Dermis blood vessel endothelial cell (primary cell): ENCODE measurements at places on chromosomes 3 and 15. TPM values are rescaled to one million over a fixed set of nuclear protein-coding genes. Genes with fewer than 3 reads are reported as not detected.

GRCh38 chr15:33963831-33964664, 4.2 kb upstream of the CHRM5 start:
- peak; percentile 68 for DNase-seq

GRCh38 chr15:69648775-69649735, 196.4 kb downstream of the RPLP1 start:
- no peak for DNase-seq

The CSPG4 gene
- total RNA-seq, result 0.19 and 0.68 TPM in 2 replicates

GRCh38 chr3:197023241-197023997, 6.2 kb downstream of the MELTF start:
- no peak for DNase-seq

DNA sequence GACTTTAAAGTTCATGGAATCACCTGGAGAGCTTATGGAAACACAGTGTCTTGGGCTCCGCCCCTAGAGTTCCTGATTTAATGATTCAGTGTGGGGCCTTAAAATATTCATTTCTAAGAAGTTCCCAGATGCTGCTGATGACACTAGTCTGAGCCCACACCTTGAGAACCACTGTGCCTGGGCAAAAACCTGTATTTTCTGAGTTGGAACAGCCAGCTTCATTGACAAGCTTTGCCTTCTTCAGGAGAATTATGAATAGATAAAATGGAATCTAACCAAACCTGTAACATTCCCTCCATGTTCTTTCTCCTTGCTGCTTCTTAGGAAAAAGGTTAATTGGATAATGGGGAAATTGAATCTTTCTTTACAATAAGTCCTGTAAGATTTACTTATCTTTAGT, 490.7 kb downstream of the DIPK2A start:
- DNase-seq, result no peak

The HOMER2 gene
- total RNA-seq, result 0.42 and 1.7 TPM in 2 replicates

GRCh38 chr3:124034844-124035152, 42.9 kb upstream of the ROPN1 start:
- DNase-seq, result no peak

DNA sequence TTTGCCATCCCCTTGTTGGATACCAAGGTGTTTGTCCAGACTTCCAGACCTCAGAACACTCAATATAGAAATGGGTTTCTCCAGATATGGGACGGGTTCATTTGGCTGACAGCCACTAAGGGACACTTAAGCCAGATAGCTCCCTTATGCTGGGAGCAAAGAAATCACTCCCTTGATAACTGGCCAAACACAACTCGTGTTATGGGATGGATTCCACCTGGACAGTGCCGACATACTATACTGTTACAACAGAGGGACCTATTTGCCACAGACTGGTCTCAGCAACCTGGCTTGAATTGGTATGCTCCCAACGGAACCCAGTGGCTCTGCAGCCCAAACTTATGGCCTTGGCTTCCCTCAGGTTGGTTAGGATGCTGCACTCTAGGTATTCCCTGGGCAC, 114.0 kb upstream of the PLCL2 start:
- no peak for DNase-seq

DNA sequence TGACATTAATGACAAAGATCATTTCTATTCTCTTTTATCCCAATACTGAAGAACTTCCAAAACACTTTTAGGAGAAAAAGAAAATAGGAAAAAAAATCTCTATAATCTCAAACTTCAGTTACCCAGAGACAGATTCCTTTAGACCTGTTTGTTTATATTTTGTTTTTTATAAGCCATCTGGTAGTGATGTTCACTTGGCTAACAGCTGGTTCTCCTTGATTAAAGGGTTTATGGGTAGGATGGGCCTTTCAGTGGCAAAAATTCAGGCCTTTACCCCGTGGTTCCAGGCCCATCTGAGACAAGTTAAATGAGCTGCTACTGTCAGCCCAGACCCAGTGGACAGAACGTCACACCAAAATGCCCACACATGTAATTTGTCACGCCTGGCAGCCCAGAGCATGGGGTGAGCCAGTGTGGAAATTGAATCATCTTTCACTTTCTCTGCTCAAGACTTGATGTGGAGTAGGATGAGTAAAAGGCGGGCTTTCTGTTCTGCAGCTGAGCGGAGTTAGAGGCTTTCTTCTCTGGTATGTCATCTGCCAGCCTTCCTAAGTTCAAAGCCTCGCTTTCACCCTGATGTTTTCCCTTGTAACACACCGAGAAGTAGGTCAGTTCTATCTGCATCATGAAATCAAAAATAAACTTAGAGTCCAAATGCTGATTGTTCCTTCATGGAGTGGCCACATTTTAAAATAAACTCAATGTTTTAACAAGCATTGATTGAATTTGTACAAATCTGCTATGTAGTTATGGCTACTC, 62.5 kb upstream of the SKOR1 start:
- no peak for DNase-seq
